ENCODE measurements at places on chromosomes 2 and 18. TPM values are rescaled to one million over a fixed set of nuclear protein-coding genes. Genes with fewer than 3 reads are reported as not detected.

DNA sequence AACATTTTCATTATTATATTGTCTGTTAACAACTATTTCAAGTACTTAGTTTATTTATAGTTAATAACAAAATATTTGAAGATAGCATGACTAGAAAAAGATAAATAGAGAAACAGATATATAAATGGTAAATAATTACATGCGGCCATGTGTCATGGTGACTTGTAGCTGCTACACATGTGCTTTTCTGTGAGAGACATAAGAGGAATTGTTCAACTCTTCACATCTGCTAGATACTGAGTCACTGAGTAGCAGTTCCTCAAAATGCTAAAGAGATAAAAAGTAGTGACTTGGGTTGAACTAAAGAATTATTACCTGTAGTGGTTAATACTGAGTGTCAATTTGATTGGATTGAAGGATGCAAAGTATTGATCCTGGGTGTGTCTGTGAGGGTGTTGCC is 37.5 kb upstream of the SCN9A start:
- no peak for DNase-seq

- DNase-seq: no peak
Measured at GRCh38 chr2:52017646-52018235, 985.8 kb upstream of the NRXN1 start.

EVA1A gene
- total RNA-seq: not detected

PDE11A gene
- not detected for total RNA-seq

- DNase-seq: no peak
Measured at GRCh38 chr2:46816151-46816845, 99.3 kb downstream of the MCFD2 start.

GRCh38 chr2:196449083-196449482 is 190.4 kb upstream of the CCDC150 start:
- no peak for DNase-seq

DNA sequence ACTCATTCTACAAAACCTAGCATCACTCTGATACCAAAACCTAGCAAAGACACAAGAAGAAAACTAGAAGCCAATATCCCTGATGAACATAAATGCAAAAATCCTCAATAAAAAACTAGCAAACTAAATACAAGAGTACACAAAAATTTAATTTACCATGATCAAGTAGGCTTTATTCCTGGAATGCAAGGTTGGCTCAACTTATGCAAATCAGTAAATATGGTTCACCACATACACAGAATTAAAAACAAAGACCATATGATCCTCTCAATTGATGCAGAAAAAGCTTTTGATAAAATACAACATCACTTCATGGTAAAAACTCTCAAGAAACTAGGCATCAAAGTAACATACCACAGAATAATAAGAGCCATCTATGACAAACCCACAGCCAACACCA is 188.3 kb downstream of the ETAA1 start:
- no peak for DNase-seq

DNA sequence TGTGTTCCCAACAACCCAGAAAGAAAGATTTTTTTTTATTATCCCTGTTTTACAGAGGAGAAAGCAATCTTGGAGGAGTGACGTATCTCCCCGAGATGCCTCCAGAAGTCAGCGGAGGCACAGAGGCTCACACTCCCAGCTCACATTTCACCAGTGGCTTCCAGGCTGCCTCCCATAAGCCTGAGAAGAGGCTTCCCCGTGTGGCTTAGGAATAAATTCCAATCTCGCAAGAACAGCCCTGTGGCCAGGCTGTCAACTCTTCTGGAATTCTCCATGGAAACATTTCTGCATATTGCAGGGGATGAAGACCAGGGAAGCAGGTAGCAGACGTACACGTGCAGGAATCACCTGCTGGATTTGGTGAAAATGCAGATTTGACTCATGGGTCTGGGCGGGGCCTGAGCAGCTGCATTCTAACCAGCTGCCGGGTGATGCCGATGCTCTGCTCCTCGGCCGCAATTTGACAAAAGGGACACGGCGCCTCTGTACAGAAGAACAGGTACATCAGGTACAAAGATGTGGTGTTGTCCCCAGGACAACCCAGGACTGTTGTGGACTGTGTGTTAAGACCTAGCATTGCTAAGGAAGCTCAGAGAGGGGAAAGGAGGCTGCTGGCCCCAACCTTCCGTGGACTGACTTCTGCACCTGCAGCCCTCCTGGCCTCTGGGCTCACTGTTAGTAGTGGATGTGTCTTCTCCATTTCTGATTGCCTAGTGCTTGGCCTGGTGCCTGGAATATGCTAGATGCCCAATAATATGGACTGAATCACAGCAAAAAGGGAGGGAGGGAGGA is 114.2 kb upstream of the ID2 start:
- no peak for DNase-seq

ARHGAP28 gene
- not detected for total RNA-seq

GRCh38 chr2:8583400-8584173 is 98.3 kb upstream of the ID2 start:
- peak; percentile 73 for DNase-seq

GRCh38 chr2:169009865-169010579 is 21.1 kb downstream of the ABCB11 start:
- DNase-seq: no peak

GRCh38 chr2:132681766-132682165 is 11.8 kb upstream of the LYPD1 start:
- DNase-seq: no peak

- DNase-seq: no peak
Measured at GRCh38 chr2:603869-604268, 73.3 kb downstream of the TMEM18 start.

NTSR2 gene
- total RNA-seq: not detected

RTKN gene
- total RNA-seq: 1.0 TPM

DNER gene
- total RNA-seq: not detected

ADGRF3 gene
- 2.8 TPM for total RNA-seq

- DNase-seq: no peak
Measured at GRCh38 chr2:132446444-132446843, 29.8 kb downstream of the GPR39 start.

DNA sequence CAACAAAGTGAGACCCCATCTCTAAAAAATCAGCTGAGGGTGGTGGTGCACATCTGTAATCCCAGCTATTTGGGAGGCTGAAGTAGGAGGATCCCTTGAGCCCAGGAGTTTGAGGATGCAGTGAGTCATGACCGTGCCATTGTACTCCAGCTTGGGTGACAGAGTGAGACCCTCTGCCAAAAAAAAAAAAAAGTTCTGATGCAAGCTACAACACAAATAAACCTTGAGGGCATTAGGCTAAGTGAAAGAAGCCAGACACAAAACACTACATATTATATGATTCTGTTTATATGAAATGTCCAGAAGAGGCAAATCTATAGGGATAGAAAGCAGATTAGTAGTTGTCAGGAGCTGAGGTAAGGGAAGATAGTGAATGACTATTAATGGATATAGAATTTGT is 13.0 kb downstream of the YWHAQ start:
- no peak for DNase-seq

DNA sequence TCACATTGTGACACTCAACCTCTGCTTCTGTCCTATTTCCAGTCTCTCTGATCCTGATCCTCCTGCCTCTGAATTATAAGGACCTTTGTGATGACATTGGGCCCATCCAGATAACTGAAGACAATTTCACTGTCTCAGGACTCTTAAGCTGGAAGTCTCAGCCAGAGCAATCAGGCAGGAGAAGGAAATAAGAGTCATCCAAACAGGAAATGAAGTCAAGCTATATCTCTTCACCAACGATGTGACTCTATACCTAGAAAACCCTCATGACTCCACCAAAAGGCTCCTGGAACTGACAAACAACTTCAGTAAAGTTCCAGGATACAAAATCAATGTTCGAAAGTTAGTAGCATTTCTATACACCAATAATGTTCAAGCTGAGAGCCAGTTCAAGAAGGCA is 29.3 kb upstream of the TWIST2 start:
- DNase-seq: no peak

Measured in activated T-cell treated with anti-CD3 and anti-CD28 coated beads, Interleukin-2, amount 50 U/mL, for 4 hours (primary cell).